ENCODE measurements at places on chromosomes 1 and 21.

DNA sequence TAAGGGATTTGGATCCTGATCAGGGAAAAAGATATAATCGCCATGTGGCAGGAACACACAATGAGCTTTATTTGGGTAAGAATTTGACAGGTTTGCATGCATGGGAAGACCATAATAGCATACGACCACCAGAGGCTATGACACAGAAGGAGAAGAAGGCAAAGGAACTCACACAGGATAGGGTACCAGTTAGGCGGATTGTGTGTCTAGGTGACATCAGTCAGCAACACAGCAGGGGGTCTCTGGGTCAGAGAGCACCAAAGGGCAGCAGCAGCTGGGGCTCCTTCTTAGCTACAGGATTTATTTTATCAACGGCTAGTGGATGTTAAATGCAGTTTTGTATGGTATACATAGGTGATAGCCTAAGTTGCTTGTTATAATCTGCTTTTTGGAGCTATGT is 551.3 kb downstream of the KCNT2 start:
- DNase-seq, result no peak

GRCh38 chr21:39314143-39315027 is 953 bp upstream of the BRWD1 start:
- peak; percentile 47 for DNase-seq

GRCh38 chr1:30518186-30518585 is 205.2 kb downstream of the MATN1 start:
- no peak for DNase-seq

GRCh38 chr1:156401681-156402081 is 32.7 kb downstream of the RHBG start:
- no peak for DNase-seq

GRCh38 chr1:40898431-40898901 is 36.3 kb upstream of the CITED4 start:
- DNase-seq, result no peak

DNA sequence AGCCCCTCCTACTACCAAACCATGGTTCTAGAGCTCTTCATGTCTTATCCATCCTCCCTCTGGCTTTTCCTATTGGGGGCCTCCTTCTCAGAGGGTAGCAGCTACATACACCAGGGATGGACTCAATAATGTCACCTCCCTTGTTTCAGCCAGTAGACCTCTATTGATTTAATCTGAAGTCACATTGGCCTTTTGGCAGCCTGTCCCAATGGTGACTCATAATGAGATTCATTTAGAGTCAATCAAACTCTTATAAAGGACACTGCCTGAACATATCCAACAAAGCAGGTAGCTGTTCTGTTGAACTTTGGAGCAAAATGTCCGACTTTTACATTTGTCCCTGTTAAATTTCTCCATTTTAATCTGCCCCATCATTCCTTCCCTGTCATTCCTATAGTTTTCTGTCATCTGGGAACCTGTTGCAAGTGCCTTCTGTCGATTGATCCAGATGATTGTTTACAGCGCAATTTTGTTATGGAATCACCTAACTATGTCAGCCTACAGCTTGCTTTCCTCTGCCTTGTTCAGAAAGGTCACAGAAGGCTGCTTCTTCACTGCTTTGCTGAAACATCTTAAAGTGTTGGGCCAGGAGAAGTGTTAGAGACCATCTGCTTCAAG is 105.9 kb downstream of the ETS2 start:
- DNase-seq, result no peak

- DNase-seq, result no peak
These were observed 48.7 kb downstream of the MRPS6 start for GRCh38 chr21:34122047-34122446.

DNA sequence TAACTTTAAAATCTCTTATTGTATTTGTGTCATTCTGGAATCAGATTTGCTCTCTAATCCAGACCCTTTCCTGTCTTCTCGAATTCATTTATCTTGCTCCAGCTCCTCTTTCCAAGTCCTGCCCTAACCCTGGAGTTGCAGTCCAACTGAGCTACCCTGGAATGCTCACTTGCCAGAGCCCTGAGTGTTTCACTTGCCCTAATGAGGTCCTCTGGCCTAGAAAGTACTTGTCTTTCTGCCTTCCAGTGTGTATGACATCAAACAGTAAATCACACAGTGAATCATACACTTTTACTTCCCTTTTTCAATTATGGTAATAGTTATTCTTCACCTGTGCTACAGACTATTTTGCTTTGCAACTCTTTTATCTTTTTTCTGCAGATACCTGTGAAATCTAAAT is 96.9 kb downstream of the NEK7 start:
- DNase-seq, result no peak

DNA sequence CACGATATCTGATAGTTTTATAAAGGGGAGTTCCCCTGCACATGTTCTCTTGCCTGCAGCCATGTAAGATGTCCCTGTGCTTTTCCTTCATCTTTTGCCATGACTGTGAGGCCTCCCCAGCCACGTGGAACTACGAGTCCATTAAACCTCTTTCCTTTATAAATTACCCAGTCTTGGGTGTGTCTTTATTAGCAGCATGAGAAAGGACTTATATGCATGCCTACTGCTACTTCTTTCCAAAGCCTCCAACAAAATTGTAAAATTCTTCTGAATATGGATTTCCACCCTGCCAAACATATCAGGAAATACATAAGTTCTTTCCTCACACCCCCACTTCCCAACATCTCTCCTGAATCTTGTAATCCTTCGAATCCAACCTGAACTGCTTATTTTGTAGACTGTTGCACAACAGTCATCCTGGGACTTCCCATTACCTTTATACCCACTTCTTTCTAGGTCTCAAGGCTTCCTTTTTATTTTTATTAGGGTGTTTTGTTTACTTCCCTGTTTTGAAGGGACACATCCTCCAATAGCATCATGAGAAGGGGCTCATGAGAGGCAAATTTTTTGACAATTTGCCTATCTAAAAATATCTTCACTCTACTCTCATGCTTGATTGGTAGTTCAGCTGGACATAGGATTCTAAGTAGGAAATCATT is 67.5 kb upstream of the MUTYH start:
- DNase-seq, result no peak

DNA sequence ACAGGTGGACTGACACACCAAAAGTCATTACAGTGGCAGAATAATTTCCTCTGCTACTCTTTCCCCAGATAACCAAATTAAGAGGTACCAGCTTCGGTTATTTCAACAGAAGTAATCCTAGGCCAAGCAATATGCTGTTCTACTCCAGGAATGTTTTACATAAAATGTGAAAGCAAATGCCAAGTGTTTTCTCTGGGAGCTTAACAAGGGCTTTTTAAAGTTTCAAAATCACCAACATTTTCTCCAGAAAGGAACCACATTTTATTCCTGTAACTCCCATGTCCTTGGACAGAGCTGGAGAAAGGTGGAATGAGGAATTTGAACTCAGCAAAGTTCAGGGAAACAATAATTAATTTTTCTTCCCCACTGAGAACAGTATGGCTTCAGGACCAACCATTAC is 27.2 kb downstream of the CNN3 start:
- DNase-seq, result no peak

Data from activated CD8-positive, alpha-beta memory T cell treated with anti-CD3 and anti-CD28 coated beads, Interleukin-2, amount 50 U/mL, for 4 hours (primary cell).